ENCODE measurements at places on chromosomes 12 and 14.

- DNase-seq: no peak
These were observed 19.5 kb upstream of the CRACR2A start for GRCh38 chr12:3772380-3772779.

DNA sequence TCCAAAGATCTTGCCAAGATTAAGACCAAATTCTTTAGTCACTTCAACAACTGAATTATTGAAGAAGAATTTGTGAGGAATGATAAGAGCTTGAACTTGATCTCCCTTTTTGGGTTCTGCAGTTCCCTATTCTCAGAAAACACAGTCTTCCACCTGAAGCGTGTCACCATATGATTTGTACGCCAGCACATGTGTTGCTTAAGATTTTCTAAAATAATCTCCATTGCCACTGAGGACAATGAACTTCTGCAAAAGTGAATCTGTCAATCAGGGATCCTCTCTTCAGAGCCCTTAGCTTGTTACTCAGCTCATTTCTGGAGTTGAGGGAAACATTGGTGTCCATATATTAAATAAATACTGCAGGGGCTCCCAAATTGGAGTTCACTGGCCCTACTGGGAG is 4.2 kb upstream of the SPIC start:
- DNase-seq: no peak

GRCh38 chr14:99619835-99620834 is 16.1 kb upstream of the CCDC85C start:
- no peak for DNase-seq

- DNase-seq: no peak
These were observed 6.1 kb downstream of the HOXC5 start for GRCh38 chr12:54038871-54039414.
